ENCODE measurements at places on chromosomes 11 and 22.
A peak's percentile ranks its signal among the peaks of the same experiment; 100 is the strongest.

DNA sequence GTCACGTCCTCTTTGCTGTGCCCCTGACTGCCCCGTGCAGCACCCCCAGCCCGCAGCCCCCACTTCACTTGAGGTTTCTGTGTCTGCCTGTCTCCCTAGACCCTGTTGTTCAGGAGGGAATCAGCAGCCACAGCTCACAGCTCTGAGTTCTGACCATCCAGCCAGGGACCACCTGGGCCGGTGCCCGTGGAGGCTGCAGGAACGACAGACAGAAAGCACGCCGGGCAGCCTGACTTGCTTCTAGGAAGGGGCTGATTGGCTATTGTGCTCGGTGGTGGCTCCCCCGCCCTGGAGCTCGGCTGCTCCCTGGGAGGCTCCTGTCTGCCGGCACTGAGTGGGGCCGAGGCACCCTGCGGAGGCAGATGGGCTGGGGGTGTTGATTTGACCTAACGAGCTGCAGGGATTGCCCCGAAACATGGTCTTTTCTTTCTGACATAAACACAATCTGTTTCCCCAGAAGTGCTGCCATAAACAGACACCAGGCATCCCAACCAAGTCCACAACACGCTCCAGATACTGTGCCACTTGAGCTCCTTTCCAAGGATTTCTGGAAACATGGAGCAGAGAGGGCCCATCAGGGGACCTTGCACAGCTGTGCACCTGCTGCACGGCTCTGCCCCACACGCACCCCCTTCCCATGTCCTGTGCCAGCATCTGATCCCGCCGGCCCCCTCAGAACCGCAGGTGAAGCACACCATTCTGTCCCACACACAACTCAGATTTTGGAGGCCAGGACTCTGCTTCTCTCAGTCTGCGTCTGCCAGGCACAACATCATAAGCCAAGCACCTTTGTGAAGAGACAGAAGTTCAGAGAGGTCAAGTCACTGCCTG, 855.9 kb downstream of the TBC1D22A start:
- no peak for DNase-seq

DNA sequence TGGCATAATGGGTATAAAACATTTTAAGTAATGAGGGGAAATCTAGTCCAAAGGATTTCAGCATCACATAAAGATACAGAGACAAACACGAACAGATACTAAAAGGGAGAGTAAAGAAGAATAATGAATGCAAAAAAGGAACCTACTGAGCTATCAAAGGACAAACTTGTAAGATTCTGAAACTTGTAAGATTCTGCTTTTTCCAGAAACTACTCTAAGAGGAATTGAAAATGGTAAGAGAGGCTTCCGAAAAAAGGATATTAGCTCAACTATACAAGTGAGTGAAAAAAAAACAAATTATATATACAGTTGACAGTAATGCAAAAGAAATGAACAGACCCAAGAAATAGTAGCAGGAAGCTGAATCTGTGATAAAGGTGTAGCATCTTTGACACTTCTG, 37.7 kb downstream of the POLD3 start:
- DNase-seq: no peak

DNA sequence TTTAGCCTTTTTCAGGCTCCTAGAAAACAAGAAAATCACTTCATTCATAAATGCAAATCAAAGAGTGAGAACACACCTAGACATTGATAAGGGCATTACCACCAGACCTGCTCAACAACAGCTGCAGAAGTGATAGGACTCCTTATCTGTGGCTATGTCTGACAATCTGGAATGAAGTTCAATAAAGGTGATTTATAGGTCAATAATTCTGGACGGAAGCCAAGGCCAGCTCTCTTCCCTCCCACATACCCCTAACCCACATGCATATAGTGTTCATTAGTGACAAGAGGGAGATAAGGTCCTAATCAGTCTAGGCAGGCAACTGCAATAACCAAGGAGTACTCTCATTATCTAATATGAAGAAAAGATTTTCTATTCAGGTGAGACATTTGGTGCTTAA, 111.3 kb downstream of the ETS1 start:
- DNase-seq: peak; percentile 48

GRCh38 chr22:45317551-45318167, 7.9 kb downstream of the FAM118A start:
- DNase-seq: peak; percentile 63

DNA sequence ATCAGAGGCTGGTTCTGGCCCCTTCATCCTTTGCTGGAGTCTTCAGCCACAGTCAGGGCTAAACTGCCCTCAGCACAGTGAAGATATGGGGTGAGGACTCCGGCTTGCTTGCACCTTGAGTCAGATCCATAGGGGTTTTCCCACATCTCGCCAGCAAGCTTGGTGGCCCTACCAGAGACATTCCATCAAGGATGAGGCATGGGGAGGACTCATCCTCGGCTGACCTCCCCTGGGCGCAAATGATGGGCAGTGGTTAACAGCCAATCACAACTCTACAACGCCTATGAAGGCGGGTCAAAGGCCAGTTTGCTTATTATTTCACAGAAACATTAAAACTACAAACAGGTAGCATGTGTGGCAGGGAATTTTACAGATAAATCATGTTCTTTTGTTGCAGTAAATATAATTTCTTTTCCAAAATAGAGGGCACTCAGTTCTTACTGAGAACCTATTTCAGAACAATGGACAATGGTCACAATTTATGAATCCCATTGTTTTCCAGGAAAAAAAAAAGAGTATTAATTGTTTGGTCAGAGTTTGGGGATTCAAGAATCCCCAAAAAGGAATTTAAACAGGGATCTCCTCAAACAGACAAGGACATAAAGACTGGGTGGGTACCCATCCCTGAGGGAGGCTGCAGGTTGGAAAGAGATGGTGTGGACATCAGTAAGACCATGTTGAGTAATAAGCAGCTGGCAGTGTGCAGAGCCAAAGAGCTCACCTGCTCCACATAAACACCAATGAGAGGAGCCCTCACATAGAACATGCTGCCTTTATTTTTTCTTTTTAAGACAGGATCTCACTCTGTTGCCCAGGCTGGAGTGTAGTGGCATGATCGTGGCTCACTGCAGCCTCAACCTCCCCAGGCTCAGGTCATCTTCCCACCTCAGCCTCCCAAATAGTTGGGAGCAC, 14.8 kb downstream of the PLAAT3 start:
- DNase-seq: no peak

- DNase-seq: no peak
These were observed 29.8 kb downstream of the LMO2 start for GRCh38 chr11:33861941-33862589.

- peak; percentile 46 for DNase-seq
These were observed 4.2 kb downstream of the VPS26B start for GRCh38 chr11:134228625-134229024.

DNA sequence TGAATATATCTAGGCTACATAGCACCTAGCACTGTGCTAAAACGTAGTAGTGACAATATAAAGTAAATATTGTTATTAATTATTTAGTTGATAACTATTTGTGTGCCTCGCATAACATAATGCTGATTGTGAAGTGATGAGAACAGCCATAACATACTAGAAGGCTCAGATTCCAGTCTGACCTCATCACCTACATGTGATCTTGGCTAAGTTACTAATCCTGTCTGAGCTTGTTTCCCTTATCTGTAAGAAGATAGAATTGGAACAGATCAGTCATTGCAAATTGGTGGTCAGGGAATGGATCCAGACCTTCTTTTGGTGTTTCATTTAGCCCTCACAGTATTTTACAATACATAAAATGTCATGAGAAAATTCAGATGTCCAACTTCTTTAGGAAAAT, 103.4 kb upstream of the SEZ6L start:
- no peak for DNase-seq

- DNase-seq: no peak
These were observed 40.0 kb upstream of the PRDM11 start for GRCh38 chr11:45106440-45106839.

DNA sequence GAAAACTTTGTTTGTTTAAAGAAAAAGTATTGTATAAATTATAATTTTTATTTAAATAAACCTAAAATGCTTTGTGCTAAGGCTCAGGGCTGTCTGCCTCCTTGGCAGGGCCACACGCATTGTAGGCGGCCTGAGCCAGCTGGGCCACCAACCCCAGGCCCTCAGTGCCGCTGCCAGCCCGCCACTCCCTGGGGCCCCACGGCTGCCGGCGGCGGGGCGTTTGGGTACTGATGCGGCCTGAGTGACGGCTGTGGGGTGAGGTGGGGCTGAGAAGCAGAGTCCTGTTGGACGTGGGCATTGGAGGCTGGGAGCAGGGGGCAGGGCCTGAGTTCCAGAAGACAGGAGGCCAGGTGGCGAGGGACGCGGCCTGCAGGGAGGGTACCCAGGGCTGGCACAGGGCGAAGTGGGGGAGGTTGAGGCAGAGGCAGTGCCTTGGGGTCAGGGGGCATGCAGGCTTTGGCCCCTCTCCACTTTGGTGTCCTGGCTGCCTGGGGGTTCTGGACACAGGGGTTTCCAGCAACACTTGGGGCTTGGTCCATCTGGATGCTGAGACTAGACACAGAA, 58.3 kb downstream of the CERK start:
- no peak for DNase-seq

DNA sequence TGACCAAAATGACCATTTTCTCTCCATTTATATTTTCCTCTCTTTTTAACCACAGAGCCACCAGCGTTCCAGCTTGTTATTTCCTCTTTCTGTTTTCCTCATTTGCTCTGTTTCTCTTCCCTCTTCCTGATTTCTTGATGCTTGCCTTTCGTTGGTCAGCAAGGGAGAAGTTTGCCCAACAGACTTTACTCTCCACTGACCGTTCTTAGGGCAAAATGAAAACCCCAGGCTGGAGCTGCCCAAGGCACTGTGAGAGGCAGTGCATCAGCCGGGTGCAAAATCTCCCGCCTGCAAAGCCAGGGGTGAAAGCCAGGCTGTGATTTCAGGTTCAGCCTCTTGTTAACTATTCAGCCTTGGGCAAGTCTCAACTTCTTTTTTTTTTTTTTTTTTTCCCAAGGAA, 26.1 kb upstream of the APLP2 start:
- DNase-seq: no peak

- DNase-seq: no peak
These were observed 14.8 kb upstream of the PRSS23 start for GRCh38 chr11:86785576-86785975.

DNA sequence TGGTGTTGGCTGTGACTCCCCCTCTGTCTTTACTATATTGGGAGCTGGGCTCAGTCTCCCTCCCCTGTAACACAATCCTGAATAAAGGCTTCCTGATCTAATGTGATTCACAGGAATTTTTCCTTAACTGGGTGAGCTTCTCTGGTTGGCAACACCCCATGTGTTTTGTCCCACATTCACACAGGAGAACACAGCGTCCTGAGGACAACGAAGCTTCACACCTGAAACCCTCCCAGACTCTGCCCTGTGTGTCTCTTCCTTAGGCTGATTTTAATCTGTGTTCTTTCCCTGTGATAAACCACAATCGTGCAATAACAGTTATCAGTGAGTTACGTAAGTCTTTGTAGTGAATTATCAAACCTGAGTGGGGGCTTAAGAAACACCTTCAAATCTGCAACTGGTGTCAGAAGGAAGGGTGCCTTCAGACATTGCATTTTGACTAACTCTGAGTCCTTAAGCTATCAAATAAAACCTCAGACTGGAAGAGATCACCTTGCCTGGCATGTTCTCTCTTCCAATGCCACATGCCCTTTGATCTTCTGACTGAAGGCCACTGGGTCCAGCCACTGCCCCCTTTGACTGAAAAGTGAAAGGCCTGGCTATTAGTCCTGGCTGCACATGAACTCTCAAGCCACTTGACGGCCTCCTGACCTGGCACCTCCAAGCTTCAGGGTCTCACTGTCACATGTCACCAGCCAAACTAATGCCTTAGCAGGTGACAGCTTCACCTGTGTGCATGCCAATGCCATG, 17.3 kb downstream of the APOL3 start:
- DNase-seq: no peak

GRCh38 chr11:79404325-79404724, 36.5 kb downstream of the TENM4 start:
- DNase-seq: no peak

GRCh38 chr11:130510407-130511006, 62.1 kb downstream of the ADAMTS15 start:
- no peak for DNase-seq

GRCh38 chr22:22595001-22595835, 36.2 kb upstream of the PRAME start:
- no peak for DNase-seq

GRCh38 chr22:43743131-43743530, 69.0 kb downstream of the EFCAB6 start:
- DNase-seq: no peak

GRCh38 chr11:2462986-2463765, 18.4 kb downstream of the KCNQ1 start:
- DNase-seq: no peak

DNA sequence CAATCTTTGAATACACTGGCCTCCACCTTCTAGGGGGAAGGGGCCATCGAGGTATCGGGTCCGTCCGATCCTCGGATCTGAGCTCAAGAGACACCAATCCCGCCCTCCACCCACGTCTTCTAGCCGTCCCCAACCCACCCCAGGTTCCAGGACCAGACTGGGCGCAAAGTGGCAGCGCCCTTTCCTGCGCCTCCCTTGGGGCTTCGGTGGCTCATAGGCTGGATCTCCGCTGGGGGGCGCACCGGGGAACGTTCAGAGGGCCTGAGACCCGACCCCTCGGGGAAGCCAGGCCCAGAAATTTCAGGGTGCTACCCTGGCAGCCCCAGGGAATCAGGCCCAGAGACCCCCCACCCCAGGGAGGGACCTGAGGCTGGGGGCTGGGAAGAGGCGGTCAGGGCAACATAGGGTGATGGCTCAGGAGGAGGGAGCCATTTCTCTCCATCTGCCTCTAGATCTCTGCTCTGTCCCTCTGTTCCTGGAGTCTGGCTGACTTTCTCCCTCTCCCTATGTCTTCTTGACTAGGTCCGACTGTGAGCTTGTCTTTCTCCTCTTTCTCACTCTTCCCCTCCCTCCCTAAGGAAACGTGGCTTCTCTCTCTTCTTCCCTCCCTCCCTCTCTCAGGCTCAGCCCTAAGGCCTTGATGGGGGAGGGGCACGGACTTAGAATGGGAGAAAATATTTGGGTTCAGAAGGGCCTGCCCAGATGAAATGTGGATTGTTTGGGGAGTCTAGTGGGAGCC, 1.1 kb downstream of the CREB3L1 start:
- peak; percentile 18 for DNase-seq

DNA sequence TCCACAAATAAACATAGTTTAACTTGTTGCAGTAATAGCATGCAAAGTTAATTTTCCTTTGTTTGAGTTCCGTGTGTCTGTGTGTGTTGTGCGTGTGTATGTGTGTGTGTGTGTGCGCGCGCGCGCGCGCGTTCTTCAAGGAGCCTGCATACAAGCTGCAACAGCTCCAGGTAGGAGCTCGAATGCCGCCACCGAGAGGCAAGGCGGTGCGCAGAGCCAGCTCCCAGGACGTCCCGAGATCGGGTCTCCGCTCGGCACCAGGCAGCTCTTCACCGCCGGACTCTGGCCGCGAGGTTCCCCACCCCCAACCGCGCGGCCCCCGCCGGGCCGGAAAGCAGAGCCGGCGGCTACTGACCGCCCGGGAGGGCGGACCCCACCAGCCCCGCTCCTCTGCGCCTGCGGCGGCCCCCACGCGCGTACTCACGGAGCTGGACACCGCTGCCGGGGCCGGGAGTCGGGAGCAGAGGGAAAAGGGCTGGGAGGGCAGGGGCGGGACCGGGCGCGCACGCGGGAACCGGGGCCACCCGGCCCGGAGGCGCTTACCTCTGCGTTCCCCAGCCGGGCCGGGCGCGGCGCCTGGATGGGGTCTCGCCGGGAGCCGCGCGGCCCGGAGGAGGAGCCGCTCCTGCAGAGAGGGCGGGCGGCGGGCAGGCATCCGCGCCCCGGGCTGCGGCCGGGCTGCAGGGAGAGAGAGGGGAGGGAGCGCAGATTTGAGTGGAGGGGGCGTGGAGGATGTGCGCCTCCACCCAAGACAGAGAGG, 40.4 kb upstream of the AKIP1 start:
- peak; percentile 2 for DNase-seq

GRCh38 chr11:125944350-125945010, 1.4 kb upstream of the VSIG10L2 start:
- DNase-seq: no peak

- DNase-seq: no peak
These were observed 109.7 kb upstream of the CLPB start for GRCh38 chr11:72543849-72544542.

All from CD4-positive, alpha-beta T cell treated with Interferon alpha-2 for 1 hour (primary cell).